ENCODE measurements at places on chromosomes 5 and 9.
A peak's percentile ranks its signal among the peaks of the same experiment; 100 is the strongest.

GRCh38 chr5:135359374-135360165 lies 39.5 kb downstream of the MACROH2A1 start:
- no peak for DNase-seq

DNA sequence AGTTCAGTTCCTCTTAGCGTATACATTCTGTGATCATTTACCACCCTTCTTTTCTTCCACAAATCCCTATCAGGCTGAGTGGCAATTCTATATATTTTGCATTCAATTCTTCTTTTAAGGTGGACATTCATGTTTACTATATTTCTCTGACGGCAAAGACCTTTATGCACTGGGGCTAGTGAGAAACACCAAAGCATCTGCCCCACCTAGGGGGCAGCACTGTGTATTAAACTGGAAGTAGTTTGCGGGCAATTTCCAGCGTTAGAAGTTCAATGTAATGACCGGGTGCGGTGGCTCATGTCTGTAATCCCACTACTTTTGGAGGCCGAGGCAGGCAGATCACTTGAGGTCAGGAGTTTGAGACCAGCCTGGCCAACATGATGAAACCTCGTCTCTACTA lies 27.9 kb upstream of the FBXL7 start:
- DNase-seq, result no peak

GRCh38 chr9:128122809-128123175 lies 4.7 kb downstream of the PTGES2 start:
- no peak for DNase-seq

GRCh38 chr9:111330124-111330523 lies at the start of gene OR2K2:
TSS of gene OR2K2 (minus strand) at chr9:111330224. CDS start at chr9:111328433, 1,791 bp downstream.
- no peak for DNase-seq

- DNase-seq, result no peak
Observed at GRCh38 chr9:97758334-97758916, 61.3 kb upstream of the XPA start.

DNA sequence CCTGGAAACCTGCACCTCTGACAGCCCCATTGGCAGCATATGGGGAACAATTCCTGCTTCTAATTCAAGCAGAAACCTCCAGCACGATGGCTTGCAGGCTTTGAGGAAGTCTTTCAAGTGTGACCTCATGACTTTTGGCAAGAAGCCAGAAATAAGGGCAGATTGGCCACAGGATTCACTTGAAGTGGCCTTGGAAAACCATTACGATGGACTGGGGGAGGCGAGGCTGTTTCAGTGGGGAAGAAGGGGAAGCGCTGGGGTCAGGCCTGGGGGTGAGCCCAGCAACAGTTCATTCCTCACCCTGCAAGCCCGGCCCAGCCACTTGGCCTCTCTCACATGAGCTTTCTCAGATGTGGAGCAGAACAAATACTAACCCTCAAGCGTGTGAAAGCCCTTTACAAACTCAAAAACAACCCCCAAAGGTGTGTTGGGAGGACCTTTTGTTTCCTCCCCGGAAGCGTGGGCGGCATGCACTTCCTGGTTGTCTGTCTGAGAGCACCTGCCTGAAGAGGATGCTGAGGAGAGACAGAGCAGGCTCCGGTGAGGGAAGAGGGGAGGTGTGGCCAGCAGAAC lies 26.9 kb upstream of the EEIG1 start:
- peak; percentile 95 for DNase-seq

- no peak for DNase-seq
Observed at GRCh38 chr9:114270120-114270975, 52.5 kb upstream of the ORM1 start.

DNA sequence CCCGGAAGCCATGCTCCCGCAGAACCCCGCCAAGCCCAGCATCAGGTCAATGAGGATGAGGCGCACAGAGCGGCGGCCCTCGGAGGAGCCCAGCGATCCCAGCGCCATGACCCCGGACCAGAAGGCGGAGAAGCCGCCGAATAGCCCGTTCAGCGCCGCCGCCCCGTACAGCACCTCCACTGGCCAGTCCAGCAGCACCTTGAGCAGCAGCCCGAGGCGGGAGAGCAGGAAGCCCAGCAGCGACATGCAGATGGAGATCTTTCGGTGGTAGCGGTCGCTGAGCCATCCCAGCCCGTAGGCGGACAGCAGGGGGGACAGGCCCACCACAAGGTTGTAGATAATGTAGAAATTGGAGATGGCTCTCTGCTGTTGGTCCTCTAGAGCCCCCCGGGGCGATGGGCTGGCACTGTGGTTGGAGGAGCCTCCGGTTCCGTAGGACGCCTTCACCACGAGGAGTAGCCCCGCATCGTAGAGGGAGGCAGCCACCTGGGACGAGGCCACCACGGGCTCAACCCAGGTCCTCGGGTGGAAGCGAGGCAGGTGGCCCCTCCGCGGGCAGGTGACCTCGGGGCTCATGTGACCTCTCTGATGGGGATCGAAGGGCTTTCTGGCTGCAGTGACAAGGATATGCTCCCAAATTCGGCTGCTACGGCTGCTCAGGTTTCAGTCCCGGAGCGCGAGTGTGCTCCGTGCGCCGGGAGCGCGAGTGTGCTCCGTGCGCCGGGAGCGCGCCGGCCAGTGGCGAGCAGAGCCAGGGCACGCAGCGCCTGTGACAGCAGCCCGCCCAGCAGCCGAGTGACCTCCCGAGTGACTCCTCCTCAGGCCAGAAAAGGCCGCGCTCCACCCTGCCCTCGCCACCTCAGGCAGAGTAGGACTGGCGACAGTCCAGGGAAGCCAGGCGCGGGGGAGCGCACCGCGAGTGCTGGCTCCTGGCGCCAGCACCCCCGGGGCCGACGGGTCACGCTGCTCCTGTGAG lies at the start of gene SLC46A2:
Gene SLC46A2 (minus strand): TSS at position 771 of the 976 bp plus-strand sequence. CDS start 195 bp downstream, at position 576.
- no peak for DNase-seq

- no peak for DNase-seq
Observed at GRCh38 chr5:111810112-111810511, 53.1 kb upstream of the NREP start.

DNA sequence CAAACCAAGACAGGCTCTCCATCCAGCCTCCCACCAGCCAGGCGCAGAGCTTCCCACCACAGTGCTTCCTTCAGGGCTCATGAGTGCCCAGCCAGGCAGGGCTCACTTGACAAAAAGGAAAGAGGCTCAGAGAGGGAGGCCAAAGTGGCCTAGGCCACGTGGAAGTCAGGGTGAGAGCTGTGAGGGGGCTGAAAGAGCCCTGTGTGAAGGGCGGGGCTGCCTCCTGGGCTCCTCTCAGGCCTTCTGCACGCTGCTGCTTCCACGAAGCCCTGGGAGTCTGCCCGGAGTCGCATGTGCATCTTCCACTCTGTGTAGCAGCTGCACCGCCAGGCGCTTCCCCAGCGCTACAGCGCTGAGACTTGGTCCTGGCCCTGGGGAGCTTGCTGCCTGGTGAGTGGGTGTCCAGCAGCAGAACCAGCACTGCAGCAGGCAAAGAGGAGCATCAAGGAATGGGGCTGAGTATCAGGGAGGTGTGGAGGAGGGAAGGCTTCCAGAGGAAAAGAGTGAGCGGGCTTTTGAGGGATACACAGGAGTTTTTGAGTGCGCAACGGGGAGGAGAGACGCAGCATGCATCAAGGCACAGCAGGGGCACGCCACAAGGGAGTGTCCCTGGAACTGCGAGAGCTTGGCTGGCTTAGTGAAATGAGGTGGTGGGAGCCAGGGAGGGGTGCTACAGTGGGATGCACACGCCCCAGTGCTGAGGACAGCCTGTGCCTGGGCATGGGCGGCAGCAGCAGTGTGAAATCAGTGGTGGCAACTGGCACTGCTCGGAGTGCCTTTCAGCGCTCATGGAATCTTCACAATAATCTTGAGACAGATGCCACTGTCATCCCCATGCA lies 178.0 kb downstream of the GAPVD1 start:
- no peak for DNase-seq

DNA sequence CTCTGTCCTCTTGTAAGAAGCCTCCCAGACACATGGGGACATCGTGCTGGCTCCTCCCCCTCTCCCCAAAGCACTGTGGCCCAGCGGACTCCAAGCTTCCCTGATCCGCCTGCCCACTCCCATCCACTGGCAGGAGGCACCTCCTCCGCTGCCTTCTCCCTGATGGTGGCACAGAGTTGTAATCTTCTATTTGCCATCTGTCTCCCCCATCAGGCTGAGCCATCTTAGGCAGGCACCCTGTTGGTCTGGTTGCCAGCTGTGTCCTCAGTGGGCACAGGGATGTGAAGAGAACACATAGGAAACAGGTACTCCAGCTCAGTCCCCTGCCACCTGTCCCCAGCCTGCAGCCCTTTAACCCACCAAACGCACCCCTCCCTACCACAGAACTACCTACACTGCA lies 5.4 kb upstream of the ZDHHC12 start:
- DNase-seq, result no peak

DNA sequence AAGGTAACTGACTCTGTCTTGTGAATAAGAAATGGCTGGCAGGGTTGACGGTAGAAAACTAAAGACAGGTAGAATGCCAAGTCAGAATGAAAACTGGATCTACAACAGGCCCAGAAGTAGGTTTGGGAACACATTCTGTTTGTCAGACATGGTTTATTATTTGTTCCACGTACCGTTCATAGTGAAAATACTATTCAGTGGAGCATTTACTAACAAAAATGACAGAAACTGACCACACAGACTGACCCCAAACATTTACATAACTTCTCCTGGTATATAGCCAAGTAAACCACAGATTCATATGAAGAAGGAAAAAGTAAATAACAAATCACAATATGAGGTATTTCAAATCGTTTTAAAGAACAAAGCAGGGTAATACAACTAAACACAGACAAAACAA lies 73.7 kb downstream of the SLC38A9 start:
- DNase-seq, result no peak

GRCh38 chr5:16944816-16945562 lies 8.9 kb upstream of the MYO10 start:
- no peak for DNase-seq

GRCh38 chr5:95823218-95823737 lies 752 bp upstream of the GLRX start:
- DNase-seq, result no peak

DNA sequence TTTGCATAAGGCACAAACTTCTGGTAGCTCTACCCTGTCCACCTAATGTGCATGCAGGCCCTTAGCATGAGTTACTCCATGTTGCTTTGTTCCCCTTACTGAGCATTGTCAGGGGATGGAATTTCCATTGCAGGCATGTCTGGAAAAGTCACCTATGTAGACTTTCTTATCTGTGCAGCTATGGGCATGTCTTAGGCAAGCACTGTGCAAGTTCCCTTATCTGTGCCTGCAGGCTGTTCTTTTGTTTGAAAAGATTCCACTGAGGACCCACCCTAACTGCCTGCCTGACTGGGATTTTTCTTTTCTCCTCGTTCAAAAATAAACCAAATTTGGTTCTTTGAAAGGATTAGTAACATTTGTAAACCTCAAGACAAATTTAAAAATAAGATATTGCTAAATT lies 587.0 kb downstream of the CDH18 start:
- no peak for DNase-seq

GRCh38 chr5:154677921-154678320 lies 77.3 kb upstream of the LARP1 start:
- DNase-seq, result no peak

DNA sequence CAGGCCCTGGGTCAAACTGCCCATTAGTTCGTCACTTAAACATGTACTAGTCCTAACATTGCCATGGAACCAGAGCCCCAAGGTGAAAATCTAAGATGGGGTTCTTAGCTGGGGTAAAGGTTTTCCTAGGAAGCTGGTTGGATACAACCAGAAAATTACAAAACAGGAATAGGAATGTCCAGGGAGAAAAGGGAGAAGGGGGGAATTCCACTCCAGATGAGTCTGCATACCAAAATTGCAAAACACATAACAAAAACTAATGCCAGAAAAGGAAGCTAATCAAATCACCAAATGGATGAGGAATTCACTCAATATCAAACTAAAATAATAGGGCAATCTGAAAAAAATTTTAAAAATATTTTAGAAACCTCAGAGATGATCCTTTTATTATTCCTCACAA lies 396.2 kb downstream of the EFNA5 start:
- no peak for DNase-seq

GRCh38 chr5:88675708-88676636 lies 207.0 kb downstream of the MEF2C start:
- no peak for DNase-seq

DNA sequence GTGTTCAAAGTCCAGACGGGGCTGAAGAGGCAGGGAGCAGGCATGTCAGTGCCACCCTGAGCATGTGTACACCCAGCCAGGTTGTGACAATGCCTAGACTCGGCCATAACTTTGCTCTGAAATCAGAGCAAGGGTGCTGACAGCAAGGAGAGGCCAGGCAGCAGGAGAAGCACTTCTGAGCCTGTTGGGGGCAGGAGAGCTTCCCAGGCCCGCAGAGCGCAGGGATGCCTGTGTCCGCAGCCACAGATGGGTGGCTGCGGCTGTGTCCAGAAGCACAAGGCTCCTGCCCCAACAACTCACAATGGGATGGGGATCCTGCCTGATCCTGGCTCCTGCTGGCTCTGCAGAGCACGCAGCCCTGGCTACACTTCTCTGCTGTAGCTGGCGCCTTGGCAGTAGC lies 373.9 kb downstream of the CHSY3 start:
- DNase-seq, result no peak

GRCh38 chr5:670396-671270 lies 22.5 kb downstream of the TPPP start:
- DNase-seq, result no peak

DNA sequence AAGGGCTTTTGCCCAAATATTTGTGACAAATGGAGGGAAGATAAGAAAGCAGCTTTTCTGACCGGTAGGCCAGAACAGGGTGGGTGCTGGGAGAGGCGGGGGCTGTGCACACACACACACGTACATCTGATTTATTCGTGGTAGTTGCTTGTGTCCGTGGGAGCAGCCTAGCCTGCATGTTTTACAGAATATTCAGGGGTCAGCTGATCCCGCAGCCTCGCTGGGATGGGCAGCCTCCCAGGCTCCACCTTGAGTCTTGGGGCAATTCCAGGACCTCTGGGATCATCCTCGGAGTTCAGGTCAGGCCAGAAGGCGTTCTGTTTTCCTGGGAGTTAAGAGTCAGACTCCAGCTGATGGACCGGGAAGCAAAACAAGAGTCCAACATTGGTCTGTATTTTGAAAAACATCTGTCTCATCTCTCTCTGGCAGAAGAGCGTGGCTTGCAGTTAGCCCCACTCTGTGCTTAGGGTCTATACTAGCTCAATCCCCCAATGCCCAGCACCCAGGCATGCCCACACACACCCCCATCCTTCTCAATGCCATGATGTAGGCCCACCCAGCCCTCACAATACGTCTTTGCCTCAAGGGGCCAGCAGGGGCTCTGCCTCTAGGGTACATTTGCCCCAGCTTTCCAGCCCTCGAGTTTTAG lies 210.6 kb downstream of the GOLPH3 start:
- no peak for DNase-seq

- DNase-seq, result no peak
Observed at GRCh38 chr5:127203818-127204217, 86.8 kb upstream of the MEGF10 start.

- DNase-seq, result peak; percentile 43
Observed at GRCh38 chr9:76704593-76705204, 59.5 kb upstream of the PCA3 start.

GRCh38 chr9:20753761-20754160 lies 69.7 kb downstream of the FOCAD start:
- DNase-seq, result no peak

GRCh38 chr5:167489202-167489601 lies 802.2 kb upstream of the WWC1 start:
- DNase-seq, result no peak

GRCh38 chr5:120014535-120014934 lies 385.2 kb downstream of the FAM170A start:
- no peak for DNase-seq

GRCh38 chr5:37494756-37495155 lies 115.6 kb downstream of the WDR70 start:
- no peak for DNase-seq

- DNase-seq, result no peak
Observed at GRCh38 chr9:3526997-3527940, 1.5 kb upstream of the RFX3 start.

- no peak for DNase-seq
Observed at GRCh38 chr9:87749335-87750035, 23.6 kb downstream of the CTSL start.

Data from central memory CD4-positive, alpha-beta T cell (primary cell).